ENCODE measurements at places on chromosomes 4 and X.

DNA sequence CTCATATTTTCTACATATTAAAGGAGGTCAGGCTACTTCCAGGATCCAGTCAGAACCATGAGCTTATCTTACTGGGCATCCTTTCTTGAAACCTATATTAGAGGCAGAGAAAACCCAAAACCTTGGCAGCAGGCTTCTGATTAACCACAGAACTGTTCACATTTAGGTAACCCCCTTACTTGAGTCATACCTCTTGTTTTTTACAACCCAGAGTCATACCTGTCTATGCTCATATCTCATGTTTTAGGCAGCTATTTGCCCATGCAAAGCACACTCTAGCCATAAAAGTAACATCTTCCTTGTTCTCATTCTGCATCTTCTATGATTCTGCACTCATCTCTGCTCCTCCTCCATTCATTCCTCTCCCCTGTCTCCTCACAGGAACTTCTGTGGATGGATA is 138.0 kb upstream of the SMIM31 start:
- DNase-seq = no peak

DNA sequence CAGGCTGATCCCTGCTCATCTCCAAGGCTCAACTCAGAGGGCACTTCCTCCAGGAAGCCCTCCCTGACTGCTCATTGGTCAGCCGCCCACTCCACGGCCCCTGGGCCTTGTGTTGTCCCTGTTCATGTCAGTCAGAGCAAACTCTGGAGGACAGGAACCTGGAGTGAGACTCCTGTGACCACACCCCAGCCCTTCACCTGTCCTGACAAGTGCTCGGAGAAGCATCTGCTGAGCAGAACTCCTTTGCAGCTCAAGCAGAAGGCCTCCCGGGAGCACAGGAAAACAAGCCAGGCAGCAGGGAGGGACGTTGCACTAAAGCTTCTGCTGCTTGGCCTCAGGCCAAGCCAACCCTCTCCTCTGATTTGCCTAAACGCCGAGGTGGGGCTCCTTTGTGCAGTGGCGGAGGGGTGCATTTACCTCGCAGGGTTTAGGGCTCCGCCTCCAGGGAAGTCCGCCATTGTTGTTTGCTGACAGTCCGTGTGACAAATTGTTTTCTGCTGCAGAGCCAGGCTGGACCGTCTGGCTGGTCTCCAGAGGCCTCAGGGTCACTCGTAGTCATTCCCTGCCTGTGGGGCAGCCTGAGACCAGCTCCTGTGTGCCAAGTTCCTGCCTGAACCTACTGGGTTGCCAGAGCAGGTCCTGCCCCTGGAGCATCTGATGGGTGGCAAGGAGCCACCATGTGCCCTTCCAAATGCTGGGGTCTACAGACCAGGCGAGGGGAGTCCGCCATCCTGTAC is 61.8 kb downstream of the C4orf50 start:
- no peak for DNase-seq

DNA sequence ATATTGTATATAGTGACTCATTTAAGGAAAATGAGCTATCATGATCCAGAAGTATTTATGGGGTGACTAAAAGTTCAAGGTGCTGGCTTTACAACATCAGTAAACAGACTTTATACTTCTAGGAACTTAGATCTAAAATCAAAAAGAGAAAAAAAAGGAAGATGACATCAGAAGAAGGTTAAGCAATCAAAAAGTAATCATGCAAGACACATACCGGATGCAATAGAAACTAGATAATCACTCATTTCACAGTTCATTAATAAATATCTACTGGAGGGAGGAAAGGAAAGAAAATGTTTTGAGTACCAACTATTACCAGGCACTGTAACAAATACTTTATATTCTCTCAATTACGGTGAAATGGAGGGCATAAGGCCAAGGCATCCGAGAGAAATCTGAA is 276.4 kb downstream of the SPRY1 start:
- no peak for DNase-seq

GRCh38 chr4:80751200-80751599 is 279.3 kb upstream of the BMP3 start:
- no peak for DNase-seq

GRCh38 chr4:136731025-136731424 is 801.3 kb downstream of the PCDH18 start:
- no peak for DNase-seq

GRCh38 chr4:55183926-55184599 is 58.7 kb upstream of the KDR start:
- DNase-seq = no peak

DNA sequence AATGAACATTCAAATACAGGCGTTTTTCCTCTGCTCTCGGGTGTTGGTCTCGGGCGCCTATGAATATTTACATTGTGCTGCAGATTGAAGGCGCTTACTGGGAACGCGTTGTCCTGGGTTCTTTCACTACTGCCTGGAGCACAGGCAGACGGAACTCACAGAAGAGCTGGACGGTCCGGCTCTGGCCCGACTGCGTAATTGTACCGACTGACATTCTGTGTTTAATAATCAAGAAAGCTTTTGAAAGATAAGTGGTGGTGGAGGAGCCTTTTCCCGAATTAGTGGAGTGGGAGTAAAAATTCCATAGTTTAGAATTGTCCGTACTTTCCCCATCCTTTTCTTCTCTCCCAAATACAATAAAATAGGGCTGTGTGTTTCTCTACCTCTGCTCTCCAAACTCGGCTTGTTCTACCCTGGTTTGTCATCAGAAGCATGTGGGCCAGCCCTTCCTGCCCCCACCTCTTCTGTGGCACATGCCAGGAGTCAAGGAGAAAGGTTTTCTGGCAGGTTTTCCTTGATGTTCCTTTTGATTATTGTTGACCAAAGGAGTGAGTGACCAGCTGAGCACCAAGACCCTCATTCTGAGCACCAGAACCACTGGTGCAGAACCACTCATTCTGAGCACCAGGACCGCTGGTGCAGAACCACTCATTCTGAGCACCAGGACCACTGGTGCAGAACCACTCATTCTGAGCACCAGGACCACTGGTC is 2.3 kb downstream of the FHDC1 start:
- DNase-seq = no peak

- no peak for DNase-seq
Observed at GRCh38 chr4:142960126-142960525, 114.0 kb upstream of the INPP4B start.

- DNase-seq = no peak
Observed at GRCh38 chrX:19860571-19860970, 26.8 kb downstream of the SH3KBP1 start.

- DNase-seq = no peak
Observed at GRCh38 chr4:15754323-15754722, 23.8 kb upstream of the CD38 start.

- DNase-seq = peak; percentile 51
Observed at GRCh38 chrX:73214426-73215094, at the start of gene NAP1L2. Gene NAP1L2, minus strand, starts transcription at chrX:73214851. Its CDS starts 359 bp downstream, at chrX:73214492.

DNA sequence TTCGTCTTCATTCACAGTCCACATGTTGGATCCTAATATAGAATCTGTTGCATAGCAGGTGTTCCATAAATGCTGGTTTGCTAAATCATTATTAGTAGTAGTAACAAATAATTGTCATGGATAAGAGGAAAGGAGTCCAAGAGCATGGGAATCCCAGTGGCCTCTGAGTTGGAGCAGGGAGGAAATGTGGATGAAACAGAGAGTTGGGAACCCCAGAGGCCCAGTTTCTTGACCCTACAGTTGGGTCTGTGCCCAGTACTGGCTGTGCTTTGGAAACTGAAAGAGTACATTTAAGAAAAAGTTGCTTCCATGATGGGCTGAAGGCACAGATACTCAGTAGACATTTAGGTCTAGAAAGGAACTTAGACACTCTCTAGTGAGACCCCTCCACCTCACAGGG is 149.4 kb upstream of the PSAPL1 start:
- no peak for DNase-seq

DNA sequence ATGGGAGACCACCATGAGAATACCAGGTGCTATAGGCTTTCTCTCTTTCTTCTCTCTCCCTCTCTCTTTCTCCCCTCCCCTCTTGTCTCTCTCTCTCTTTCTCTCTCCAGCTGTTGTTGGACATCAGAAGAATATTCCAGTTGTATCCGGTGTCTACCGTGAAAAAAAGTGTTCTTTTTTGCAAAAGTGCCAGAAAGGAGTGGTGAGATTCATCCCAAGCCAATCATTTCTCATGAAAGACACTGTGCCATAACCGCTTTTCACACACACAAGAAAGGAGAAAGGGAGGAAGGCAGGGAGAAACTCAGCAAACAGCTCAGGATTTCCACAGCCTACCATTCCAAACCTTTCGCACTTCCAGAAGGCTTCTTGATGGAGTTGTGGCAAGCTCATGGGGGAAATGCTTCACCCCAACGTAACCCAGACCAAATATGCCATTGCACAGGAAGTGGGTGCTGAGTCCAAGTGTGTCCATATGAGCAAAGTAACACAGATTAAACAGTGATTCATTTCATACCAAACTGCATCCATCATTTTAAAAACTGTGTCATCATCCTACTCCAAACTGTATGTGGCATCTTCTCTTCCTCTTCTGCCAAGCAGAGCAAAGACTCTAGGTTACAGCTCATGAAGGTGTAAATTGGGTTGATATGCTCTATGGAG is 224.0 kb downstream of the APBB2 start:
- DNase-seq = no peak

DNA sequence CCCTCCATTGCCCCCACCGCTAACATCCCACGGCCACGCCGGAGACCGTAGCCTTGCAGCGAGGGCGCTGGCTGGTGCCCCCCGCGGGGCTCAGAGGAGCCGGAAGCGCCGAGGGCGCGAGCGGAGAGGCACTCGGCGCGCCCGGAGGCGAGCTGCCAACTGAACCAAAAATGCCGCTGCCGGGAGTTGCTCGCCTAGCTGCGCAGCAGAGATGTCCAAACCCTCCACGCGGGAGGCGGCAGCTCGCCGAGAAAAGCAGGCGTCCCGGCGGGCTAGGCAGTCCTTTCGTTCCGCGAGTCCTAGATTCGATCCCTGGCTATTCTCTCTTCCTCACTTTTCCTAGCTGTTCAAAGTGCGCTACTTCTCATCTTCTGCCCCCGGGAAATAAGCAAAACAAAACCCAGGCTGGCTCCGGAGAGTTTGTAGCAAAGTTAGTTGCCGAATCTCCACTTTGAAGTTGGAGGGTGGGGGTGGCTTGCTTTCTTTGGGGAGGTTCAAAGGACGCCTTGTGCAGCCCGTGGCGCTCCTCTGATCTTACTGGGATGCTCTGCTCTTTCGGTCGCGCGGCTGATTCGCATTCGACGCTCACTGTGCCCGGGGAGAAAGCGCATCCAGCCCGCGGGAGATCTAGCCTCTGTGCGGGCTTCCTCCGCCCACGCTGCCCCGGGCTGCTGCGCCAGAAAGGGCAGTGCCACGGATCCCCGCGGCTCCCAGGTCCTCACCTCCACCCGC is 723 bp downstream of the NKX6-1 start:
- no peak for DNase-seq

DNA sequence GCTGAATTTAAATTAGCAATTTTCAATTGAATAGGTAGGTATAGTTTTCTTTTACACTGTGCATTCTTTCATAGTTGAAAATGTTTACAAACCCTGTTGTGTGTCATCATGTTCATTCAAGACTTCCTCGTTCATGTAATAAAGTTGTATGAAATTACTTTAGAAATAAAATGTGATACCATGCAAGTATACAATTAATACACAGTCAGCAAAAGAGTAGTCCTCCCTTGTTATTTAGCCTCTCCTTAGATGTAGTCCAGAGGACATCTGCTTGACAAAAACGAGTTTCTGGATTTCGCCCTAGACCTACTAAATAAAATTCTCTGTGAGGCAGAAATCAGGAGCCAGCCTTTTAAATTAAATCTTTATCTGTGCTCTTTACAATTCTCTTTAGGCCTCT is 231.6 kb downstream of the CXXC4 start:
- DNase-seq = no peak

GRCh38 chr4:177558995-177559394 is 116.8 kb upstream of the AGA start:
- DNase-seq = no peak

DNA sequence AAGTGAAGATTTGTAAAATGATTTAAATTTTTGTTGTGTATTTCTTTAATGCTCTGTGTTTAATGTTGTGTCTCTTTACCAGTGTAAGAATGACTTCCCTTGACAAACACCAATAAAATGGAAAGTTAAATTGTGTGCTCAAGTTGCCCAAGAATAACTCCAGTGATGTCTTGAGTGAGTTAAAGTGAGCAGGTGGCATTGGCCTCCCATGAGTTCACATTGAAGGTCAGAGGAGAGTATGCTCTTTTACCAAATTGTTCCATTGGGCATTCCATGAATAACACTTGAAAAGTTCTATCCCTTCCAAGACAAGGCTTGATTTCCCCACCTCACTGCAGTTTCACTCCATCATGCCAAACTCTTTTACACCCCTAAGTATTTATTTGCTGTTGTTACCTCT is 4.5 kb downstream of the ANXA5 start:
- no peak for DNase-seq

DNA sequence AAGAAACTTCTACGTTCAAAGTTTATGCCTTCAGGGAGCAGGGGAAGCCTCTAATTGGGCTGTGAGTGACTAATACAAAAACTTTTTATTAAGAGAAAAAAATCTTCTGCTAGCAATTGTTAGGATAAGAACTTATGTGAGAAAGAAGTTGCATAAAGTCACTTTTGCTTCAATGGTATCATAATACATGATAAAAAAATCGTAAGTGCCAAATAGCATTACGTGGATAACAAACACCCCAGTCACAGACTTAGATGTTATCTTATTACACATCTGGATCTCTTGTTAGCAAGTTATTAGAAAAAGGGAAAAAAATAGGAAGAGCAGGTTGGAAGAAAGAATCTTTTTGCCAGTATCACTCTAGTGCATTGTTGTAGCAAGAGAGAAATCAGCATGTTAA is 4.2 kb upstream of the NDST4 start:
- no peak for DNase-seq

DNA sequence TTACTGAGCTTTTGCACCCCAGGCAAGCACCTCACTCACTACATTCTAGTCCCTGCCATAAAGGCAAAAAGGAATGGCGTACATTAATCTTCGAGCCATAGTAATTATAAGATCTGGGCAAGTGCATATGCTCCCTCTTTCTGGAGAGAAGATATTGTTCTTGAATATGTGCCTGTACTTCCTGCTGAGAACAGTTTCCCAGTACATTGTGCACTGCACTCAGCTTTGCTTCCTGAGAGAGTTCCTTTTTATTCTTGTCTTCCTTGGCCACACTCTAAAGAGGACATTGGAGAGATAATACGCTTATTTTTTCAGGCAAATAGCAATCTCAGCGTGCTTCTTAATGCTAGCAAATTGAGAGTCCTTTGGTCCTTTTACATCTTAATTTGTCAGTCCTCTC is 909.0 kb upstream of the PCDH10 start:
- no peak for DNase-seq

DNA sequence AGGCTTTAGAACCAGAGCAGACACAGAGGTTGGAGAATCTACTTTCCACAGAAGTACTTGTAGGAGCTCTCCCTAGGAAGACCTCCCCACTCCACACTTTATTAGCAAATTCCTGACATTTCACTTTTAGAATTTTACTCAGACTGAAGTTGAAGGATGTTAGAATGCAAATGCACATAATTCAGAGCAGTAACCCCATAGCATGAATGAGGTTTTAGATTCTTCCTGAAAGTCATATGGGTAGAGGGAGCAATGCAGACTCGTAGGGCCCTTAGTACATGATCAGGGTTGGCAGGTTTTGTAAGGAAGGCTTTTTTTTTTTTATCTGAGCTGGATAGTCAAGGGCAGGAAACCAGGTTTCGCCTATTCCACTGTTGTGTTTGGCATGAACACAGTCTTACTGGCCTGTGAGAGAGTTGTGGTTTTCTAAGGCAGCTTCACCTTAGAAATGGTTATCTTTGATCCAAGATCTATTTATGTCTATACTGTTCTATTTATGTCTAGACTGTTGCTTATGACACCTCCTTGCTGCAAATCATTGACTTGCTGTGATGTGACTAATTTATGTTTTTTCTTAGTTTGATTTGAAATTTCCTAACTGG is 48.9 kb downstream of the SPATA18 start:
- DNase-seq = no peak

All from midbrain (tissue), 1 donor.